ENCODE measurements at places on chromosomes 1 and 21. TPM values are rescaled to one million over a fixed set of nuclear protein-coding genes. Genes with fewer than 3 reads are reported as not detected.

The SLC25A34 gene
- total RNA-seq: 0.42 TPM

The VSIG8 gene
- total RNA-seq: not detected

The UQCRHL gene
- total RNA-seq: 4.7 TPM

The ESRRG gene
- total RNA-seq: not detected
